ENCODE measurements at places on chromosomes 11 and 22.

DNA sequence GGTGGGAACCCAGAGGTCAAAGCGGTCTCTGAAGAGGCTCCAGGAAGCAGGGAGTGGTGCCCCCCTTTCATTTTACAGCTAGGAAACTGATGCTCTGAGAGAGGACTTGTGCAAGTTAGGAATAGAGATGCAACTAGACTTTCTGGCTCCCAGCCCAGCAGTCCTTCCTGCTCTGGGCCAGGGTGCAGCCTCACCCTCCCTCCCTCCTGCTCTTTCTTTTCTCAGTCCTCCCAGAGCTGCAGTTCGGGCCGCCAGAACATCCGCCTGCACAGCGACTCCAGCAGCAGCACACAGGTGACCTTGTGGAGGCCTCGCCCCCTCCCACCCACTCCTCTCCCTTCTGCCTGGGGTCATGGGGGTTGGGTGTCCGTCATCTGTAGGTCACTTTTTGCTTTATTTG, 51.5 kb downstream of the LHFPL7 start:
- no peaks in the 10 kb centered on the region for H3K36me3 ChIP-seq
- DNase-seq = no peak
- no peak overlapping the region for H3K27ac ChIP-seq
- no peak overlapping the region for H3K4me3 ChIP-seq

DNA sequence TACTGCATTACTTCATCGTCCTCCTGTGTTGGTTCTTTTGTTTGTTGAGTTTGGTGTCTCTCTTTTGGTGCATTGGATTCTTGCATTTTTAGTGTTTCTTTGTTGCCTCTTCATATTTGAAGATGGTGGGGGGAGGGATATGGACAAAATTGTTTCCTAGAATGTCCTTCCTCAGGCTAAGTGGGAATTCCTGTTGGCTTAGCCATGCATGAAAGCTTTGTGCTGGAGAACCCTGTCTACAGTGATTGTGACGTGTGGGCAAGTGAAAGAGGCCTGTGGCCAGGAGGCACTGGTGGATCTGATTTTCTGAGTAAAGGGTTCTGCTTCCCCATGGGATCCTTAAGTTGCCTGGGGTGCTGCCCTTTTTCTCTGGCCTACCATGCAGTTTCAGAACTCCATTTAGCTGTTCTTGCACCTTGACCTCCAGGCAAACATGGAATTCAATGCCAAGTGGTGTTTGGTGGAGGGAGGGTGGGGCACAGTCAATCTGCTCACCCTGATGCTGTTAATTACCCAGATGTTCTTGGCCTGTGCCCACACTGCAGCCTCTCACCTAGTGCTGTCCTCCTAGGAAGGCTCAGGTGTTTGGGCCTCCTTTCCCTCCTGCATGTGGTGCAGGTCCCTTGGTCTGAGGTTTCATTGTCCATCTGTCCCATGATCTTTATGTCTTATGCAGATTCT, 46.3 kb upstream of the SLC22A12 start:
- H3K36me3 ChIP-seq = no peaks in the 10 kb centered on the region
- peaks cover 1% of the 10 kb centered on the region for H3K4me1 ChIP-seq
- H3K4me3 ChIP-seq = no peak overlapping the region
- no peak for DNase-seq
- H3K27me3 ChIP-seq = peaks cover 17% of the 10 kb centered on the region

- H3K4me1 ChIP-seq = no peaks in the 10 kb centered on the region
- H3K27ac ChIP-seq = no peak overlapping the region
- no peaks in the 10 kb centered on the region for H3K36me3 ChIP-seq
- H3K4me3 ChIP-seq = no peak overlapping the region
- no peaks in the 10 kb centered on the region for H3K27me3 ChIP-seq
- DNase-seq = no peak
Measured at GRCh38 chr11:75265851-75266531, 25.4 kb downstream of the TPBGL start.

- H3K36me3 ChIP-seq = no peaks in the 10 kb centered on the region
- H3K4me1 ChIP-seq = no peaks in the 10 kb centered on the region
- H3K27ac ChIP-seq = no peak overlapping the region
- H3K4me3 ChIP-seq = no peak overlapping the region
Measured at GRCh38 chr11:86510097-86510496, 135.4 kb downstream of the CCDC81 start.
